Esophagus mucosa (tissue), 1 donor: ENCODE measurements at places on chromosomes 11 and 22.
A peak's percentile ranks its signal among the peaks of the same experiment; 100 is the strongest.

GRCh38 chr11:7871056-7871455 lies 60.0 kb downstream of the OR10A6 start:
- ATAC-seq: peak; percentile 28

DNA sequence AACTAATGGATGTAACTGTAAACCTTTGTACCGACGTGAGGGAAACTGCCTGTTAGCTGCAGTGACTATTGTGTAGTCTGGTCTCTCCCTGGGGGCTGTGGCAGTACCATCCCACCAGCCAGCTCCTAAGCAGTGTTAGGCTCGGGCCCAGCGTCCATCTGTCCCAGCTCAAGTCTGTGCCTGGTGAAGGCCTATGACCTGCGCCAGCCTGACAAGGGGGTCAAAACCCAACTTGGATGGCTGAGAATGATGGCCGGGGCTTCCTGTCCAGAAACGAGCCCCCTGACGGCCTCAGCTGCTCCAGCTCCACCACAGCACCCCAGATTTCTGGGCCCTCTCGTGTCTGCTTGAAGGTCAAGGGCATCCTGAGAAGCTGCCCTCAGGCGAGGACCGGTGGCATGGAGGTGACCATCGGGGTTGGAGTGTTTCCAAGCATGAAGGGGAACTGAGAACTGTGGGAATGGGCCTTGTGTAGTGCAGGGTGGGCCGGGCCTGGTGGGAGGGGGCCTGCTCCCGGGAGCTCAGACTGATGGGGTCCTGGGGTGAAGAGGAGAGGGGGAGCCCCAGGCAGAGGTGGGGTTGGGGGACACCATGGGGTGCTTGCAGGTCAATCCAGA lies 14.3 kb upstream of the SPI1 start:
- no peak for ATAC-seq

GRCh38 chr11:91489989-91490388 lies 734.6 kb upstream of the FAT3 start:
- ATAC-seq: no peak

DNA sequence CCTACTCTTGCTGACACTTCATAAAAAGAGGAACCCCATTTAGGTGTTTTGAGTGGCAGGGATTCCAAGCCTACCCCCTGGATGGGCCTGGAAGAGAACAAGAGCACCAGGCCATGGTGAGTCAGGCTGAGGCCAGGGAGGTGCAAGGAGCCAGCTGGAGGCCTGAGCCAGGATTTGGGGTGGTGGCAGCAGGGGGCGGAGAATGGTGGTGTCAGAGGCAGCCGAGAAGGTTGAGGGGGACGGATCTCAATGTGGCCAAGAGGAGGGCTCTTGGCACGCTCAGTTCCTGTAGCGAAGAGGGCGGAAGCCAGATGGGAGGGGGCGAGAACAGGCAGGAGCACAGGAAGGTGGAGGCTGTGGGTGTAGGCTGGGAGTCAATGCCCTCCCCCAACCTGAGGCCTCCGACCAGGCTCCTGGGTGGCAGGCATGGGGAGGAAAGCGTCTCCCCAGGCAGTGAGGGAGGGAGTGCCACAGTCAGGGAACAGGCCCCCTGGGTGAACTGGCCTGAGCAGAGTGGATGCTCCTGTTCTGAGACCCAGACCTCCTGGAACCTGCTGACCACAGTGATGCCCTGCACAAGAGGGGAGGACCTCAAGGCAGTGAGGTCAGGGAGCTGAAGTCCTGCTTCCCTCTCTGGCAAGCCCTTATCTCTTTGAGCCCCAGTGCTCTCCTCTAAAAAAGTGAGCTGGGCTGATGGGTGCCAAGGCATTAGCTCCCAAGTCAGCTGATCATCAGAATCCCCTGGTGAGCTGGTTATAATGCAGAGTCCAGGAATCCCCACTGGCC lies 13.9 kb downstream of the RTN4RL2 start:
- ATAC-seq: no peak

- peak; percentile 60 for ATAC-seq
These were observed 387.1 kb downstream of the SOX6 start for GRCh38 chr11:15969281-15969680.

DNA sequence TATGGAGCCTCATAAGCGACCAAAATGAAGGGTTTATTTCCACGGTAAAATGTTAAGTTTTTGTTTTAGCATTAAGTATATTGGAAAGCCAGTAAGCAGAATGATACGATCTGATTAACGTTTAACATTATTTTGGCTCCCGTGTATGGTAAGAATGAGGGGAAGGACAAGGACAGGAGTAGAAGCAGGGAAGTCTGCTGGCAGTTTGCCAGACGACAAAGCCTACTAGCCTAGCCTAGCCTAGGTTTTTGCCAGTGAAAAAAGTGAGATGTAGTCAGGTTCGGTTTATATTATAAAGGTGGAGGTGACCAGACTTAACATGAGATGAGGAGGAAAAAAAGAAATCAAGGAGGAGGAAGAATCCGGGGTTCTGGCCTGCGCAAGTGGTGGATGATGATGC lies 78.9 kb upstream of the ARHGAP32 start:
- ATAC-seq: no peak

DNA sequence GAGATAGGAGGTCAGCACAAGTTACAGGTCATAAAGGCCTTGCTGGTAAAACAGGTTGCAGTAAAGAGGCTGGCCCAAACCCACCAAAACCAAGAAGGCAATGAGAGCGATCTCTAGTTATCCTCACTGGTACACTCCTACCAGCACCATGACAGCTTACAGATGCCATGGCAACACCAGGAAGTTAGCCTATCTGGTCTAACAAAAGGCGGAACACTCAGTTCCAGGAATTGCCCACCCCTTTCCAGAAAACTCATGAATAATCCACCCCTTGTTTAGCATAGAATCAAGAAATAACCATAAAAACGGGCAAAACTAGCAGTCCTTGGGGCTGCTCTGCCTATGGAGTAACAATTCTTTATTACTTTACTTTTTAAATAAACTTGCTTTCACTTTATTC lies 43.5 kb upstream of the B3GAT1 start:
- no peak for ATAC-seq

GRCh38 chr11:8086571-8086970 lies 5.6 kb downstream of the TUB start:
- ATAC-seq: no peak

DNA sequence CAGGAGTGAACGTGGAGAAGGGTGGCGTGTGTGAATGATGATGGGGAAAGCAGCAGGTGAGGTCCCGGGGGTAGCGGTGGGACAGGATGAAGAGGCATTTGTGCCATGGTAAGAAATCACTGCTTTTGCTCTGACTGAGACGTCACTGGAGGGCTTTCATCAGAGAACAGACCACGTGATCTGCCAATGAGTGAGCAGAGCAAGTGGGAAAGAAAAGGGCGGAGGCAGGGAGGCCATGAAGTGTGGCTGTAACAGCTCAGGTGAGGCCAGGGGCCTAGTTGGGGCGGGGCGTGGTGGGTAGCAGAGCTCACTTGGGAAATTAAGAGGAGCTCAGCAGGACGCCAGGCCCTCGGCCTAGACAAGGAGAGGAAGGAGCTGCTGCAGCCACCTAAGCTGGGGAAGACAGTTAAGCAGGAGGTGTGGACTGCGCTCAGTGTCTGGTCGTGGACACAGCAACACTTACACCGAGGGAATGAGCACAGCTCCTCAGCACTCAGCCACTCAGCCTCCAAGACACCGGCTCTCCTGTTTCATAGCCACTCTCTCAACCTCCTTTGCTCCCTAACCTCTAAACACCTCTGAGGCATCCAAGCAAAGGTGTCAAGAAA lies 14.1 kb upstream of the TMEM121B start:
- no peak for ATAC-seq

DNA sequence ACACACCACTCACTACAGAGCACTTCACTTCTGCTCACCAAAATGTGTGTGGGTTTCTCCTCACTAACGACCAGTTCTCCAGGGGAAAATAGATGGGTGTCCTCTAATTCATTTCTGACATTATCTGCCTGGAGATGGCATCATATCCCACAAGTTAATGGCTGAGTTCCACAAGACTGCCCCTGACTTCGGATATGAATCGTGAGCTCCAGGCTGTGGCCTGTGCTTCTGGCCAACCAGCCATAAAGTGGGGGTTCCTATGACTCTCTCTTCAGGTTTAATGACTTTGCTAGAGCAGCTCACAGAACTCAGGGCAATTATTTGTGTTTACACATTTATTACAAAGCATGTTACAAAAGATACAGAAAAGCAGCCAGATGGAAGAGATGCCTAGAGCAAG lies 113.0 kb upstream of the SYT13 start:
- ATAC-seq: no peak

GRCh38 chr11:134678744-134679143 lies 266.7 kb upstream of the B3GAT1 start:
- ATAC-seq: no peak

DNA sequence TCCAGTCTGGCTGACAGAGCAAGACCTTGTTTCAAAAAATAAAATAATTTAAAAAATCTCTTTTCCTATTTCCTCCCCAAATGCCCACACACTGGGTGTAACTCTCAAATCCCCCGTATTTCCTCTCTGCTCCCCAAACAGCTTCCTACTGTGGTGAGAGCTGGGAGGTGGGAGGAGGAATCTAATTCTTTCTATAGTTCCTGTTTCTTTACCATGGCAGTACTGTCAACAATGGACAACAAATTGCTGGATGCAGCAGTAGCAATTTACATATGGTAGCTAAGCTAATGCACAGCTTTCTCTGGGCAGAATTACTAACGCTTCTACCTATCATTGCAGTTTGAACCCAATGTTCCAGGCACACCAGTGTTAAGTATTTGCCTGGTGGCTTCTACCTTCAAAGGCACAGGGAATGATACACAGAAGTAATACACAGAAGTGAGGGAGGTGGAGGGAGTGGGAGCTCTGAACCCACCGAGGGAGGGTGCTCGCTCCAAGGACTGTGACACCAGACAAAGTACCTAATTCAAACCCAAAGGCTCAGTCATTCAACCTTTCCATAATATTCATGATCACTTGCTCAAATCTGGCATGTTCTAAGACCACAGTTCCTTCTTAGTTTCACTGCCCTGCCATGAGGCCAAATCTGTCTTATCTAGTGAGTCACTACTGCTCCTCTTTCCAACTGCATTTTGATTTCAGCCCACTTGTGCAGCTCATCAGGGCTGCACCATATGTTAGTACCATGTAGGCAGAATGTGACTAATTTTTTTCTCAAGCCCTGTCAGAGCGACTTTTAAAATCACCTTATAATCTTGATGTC lies 37.9 kb downstream of the CELF1 start:
- peak; percentile 22 for ATAC-seq

DNA sequence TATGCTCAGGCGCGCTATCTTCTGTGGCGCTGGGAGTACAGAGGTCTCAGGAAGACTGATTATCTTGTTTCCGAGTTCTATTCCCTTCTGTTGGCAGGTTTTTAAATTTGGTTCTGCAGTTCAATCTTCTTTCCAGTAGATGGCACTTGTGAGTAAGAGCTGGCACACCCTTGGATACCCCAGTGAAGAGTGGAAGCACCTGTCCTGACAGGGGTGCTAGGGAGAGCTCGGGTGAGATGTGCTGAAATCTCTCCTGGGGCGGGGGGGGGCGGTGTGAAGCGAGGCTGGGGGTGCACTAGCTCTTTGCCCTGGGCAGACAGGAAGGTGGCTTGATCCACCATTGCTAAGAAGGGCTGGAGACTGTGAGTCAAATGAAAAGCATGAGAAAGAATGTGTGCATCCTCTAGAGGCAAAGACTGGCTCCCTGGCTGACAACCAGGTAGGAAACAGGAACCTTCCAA lies 679.9 kb upstream of the CCDC179 start:
- ATAC-seq: peak; percentile 57

DNA sequence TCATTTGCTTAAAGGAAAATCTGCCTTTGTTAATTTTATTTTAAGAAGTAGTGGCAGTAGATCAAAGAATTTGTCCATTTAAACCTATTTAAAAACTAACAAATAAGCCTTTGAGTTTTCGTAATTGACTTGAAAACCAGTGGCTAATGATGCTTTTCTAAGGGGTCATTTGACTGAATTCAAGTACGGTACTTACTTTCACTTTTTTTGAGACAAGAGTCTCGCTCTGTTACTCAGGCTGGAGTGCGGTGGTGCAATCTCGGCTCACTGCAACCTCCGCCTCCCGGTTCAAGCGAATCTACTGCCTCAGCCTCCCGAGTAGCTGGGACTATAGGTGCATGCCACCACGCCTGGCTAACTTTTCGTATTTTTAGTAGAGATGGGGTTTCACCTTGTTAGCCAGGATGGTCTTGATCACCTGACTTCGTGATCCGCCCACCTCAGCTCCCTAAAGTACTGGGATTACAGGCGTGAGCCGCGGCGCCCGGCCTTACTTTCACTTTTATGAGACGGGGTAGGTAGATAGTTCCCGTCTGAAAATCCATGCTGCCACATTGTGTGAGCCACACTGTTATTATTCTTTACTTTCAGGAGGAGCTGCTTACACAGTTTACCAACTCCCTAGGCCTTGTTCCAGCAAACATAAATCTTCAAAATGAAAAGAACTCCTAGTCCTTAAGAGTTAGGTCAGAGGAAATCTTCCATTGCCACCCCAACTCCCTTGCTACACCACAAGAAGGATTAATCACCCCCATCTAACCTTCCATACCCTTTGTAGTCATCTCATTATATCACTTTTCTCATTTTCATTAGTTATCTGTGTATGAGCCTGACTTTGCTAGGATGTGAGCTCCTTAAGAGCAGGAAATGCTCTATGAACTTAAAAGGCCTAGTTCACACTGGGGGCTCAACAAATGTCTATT lies 926.6 kb upstream of the CCDC90B start:
- no peak for ATAC-seq

- ATAC-seq: no peak
These were observed 47.8 kb upstream of the CD5 start for GRCh38 chr11:61054513-61054912.

DNA sequence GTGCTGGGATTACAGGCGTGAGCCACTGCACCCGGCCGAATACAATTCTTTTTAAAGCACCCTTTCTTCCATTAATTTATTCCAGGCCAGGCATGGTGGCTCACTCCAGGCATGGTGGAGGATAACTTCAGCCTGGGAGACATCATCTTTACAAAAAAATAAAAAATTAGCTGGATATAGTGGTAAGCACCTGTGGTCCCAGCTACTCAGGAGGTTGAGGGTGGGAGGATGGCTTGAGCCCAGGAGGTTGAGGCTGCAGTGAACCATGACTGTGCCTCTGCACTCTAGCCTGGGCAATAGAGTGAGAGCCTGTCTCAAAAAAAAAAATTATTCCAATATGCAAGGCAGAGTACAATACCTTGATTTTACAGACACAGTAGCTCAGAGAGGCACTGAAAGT lies 11.4 kb downstream of the TAGLN start:
- ATAC-seq: no peak

GRCh38 chr22:30252411-30253204 lies 6.0 kb upstream of the LIF start:
- ATAC-seq: peak; percentile 50

- ATAC-seq: peak; percentile 94
These were observed 5.9 kb downstream of the RANGAP1 start for GRCh38 chr22:41280065-41280464.
